GM04503 (cell line): ENCODE measurements at places on chromosomes 5 and 9.

DNA sequence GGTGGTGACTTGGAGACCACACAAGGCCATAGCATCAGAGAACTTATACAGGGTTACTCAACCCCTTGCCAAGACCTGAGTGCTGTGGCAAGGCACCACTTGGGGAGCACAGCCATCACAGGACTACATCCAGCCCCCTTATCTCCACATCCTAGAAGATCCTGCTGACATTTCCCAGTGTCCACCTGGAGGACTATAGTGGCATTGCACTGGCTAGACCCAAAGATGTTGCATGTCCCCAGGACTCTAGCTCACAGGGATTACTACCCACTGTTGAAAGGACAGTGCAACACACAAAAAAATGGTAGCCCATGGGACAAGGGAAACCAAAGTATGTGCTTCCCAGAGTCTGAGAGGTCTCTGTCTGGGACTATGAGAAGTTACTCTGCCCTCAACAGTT lies 411.1 kb upstream of the NUDT12 start:
- DNase-seq = no peak

DNA sequence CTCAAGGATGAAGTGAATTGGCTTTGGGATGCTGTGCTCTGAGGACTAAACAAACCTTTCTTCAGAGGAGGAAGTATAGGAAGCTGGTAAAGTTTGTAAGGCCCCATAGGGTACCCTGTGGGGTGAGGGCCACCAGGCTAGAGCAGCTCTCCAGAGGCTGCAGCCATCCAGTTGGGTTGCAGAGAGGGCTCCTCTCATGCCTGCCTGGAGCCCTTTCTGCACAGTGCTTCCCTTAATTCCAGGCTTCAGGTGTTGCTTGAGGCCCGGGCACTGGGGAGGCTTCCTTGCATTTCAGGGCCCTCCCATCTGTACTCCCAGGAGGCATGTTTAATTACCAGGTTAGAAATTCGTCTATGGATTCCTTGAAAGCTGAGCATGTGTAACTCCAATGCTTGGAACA lies 95.3 kb upstream of the FSTL4 start:
- DNase-seq = no peak

DNA sequence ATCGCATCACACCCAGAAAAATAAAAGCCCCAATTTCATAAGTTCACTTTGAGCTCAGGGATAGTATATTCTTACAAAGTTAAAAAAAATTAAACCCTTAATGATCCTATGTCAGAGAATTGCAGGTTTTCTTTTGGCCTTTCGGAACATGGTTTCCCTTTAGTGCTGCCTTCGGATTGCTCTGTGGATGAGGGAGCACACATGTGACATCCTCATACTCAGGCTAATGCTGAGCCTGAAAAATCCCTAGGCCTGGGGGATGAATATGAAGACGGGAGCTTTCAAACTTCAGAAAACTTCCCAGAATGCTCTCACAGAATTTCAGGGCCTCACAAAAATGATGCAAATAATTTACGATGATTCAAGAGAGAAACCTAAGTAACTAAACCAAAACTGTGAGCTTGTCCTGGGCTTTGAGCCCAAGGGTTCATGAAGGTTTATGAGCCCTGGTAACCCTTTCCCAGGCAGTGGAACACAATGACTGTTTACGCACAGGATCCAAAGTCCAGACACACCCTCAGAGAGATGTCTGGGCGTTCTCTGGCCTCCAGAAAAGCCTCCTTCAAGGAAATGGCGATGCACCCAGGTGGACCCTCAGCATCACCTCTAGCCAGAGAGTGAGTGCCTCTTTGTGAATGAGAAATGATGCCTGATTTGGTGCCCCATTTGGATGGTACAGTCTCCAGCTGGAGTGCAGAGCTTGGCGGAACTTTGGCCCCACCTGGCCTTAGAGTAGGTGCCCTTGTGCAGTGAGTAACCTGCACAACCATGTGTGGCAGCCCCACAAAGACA lies 145.4 kb downstream of the ENTREP1 start:
- DNase-seq = no peak

- DNase-seq = no peak
Observed at GRCh38 chr5:126848253-126848652, 71.3 kb downstream of the LMNB1 start.

DNA sequence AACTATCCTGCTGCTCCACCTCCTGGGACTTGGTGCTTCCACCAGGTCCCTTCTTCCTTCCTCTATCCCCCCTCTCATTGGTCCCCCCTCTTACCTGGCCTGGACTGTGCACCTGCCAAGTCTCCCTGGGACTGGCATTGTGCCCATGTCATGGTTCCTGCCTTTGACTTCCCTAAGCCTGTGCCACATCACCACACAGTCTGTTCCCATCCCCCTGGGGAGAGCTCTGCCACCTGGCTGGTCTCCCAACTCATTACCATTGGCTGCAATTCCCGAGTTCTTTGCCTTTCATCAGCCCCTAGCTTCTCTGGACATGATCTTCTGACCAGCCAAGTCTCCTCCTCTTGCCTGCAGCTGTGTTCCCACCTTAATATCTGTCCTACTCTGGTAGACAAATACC lies 180.3 kb downstream of the SREK1 start:
- DNase-seq = no peak

DNA sequence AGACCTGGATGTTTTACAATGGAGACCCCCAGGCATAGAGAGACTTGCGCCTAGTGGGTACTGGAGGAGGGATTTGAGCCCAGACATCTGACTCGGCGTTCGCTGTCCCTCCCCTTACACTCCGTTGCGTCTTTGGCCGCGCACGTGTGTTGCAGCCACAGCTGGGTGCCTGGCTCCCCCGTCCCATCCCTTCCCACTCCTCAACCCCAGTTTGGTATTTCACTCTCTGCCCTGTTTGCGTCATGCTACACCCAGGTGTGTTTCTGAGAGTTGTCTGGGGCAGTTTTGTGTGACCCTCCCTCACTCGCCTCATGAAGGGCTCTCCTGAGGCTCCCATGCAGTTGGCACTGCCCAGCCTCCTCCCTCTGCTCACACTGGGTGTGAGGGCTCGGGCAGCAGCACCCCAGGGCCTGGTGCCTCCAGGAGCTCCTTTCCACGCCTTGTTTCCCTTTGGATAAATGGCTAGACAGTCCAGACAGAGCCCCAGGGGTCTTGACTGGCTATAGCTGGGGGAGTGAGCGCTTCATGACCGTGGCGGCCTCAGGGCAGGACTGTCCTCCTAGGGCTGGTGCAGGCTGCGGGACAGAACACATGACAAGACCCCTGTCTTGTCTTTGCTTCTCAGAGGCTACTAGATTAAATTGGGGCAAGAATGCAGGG lies 13.6 kb downstream of the TCF7 start:
- no peak for DNase-seq

GRCh38 chr9:18396102-18396728 lies 77.7 kb upstream of the ADAMTSL1 start:
- no peak for DNase-seq

DNA sequence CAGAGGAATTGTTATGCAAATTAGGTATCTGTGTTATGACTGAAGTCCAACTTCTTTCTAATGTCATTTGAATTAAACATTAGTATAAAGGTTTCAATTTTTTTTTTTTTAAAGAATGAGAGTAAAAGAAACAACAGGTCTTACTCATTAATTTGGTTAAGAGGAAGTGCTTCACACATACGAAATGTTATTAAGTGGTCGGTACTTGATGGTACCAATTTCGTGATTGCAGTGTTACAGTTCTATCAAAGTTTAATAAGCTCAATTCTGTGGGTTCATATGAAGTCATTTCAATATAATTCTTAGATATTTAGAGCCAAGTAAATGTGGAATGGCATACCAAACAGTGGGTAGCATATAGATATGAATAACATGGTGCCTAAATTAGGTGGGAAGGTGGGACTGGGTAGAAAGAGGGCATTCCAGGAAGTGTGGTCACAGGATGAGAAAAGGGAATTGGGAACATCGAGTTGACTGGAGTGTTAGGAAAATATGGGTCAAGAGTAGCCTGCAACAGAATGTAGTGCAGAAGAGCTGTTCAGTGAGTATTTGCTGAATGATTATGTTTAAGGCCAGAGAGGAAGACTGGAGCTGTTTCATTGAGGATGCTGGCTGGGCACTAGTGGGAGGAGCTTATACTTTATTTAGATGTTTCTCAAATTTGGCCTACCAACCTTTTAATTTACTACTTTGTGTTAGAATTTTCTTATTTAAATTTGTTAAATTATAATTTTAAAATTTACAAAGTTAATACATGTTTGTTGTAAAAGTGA lies 34.1 kb upstream of the DHFR start:
- DNase-seq = no peak

GRCh38 chr9:90029386-90029785 lies 424.6 kb downstream of the GADD45G start:
- no peak for DNase-seq

DNA sequence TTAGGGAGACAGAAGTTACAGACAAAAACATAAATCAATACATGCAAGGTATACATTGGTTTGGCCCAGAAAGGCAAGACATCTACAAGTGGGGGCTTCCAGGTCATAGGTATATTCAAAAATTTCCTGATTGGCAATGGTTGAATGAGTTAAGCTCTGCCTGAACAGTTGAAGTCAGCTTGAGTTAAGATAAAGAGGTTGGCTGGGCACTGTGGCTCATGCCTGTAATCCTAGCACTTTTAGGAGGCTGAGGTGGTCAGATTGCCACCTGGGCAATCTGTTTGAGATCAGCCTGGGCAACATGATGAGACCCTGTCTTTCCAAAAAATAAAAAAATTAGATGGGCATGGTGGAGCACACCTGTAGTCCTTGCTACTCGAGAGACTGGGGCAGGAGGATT lies 16.3 kb downstream of the TMC1 start:
- no peak for DNase-seq

- no peak for DNase-seq
Observed at GRCh38 chr9:124302921-124303320, 45.2 kb downstream of the NEK6 start.

DNA sequence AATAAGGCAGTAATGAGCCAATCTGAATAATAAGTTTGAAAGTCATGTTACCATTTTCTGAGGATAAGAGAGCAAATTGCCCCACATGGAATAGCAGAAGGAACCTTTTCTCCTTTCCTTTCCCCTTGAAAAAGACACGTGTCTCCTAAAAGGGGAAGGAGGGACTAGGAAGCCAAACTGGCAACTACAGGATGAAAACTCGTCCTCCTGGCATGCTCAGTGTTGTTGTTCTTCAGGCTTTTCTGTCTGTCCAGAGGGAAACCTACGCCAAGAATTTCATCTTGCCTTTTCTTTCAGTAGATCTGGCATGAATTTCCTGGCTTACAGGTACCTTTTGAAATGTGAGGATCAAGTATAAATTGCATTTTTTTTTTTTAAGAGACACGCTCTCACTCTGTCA lies 355.9 kb upstream of the TLE4 start:
- no peak for DNase-seq

DNA sequence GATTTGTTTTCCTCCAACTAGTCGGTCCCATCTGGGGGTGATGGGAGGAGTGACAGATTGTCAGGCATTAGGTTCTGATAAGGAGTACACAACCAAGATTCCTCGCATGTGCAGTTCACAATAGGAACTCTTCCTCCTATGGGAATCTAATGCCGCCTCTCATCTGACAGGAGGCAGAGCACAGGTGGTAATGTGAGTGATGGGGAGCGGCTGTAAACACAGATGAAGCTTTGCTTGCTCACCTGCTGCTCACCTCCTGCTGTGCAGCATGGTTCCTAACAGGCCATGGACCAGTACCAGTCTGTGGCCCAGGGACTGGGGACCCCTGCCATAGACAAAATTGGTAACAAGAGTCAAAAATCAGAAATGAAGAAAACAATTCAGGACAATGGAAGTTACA lies 173.3 kb upstream of the HMHB1 start:
- DNase-seq = no peak

DNA sequence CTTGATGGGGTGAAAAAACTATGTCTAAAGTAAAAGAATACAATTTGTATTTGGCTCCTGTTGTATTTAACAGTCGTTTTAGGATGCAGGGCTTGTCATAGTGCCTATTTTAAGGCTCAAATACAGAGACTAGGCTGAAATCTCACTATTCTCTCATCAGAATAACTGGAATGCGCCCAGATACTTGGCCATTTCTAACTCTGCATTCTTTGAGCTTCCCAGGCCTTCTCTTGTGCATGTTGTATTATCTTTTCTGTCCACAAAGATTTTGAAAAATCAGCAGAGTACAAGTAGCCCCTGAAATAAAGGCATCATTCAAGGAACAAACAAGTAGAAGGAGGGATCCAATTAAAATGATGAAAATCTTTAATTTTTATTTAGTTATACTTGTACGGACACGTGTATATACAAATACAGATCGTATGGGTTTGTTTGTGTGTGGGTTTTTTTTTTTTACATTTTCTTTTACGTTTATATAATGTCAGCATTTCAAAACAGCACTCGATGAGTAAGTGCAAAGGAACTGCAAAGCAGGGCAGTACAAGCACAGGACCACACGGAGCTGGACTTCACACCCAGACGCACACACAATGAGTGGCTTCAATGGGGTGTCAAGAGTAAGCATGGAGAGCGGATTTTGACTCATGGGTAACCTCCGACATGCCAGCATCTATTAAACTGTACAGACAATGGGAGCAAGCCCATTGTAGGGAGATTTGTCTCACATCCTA lies 294.0 kb downstream of the EFNA5 start:
- DNase-seq = no peak

- DNase-seq = peak; percentile 18
Observed at GRCh38 chr5:71757590-71758543, 38.8 kb downstream of the CARTPT start.

DNA sequence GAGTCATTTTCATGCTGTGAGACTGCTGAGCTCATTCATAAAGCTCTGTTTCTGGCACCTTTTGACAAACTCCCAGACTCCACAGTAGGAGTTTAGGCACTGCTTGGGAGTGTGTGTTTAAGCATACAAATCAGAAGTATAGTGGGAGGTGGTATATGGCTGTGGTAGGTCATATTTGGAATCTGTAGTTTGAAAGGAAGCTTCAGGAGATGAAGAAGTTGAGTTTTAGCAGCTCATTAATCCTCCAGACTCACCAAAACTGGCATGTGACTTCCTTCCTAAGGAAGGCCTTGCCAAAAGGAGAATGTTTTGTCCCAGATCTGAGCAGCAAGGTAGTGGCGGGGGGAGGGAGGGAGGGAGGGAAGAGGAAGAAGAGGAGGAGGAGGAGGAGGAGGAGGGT lies 52.8 kb downstream of the SAXO1 start:
- no peak for DNase-seq
